ENCODE measurements at places on chromosomes 7 and 10. TPM values are rescaled to one million over a fixed set of nuclear protein-coding genes. Genes with fewer than 3 reads are reported as not detected.

DNA sequence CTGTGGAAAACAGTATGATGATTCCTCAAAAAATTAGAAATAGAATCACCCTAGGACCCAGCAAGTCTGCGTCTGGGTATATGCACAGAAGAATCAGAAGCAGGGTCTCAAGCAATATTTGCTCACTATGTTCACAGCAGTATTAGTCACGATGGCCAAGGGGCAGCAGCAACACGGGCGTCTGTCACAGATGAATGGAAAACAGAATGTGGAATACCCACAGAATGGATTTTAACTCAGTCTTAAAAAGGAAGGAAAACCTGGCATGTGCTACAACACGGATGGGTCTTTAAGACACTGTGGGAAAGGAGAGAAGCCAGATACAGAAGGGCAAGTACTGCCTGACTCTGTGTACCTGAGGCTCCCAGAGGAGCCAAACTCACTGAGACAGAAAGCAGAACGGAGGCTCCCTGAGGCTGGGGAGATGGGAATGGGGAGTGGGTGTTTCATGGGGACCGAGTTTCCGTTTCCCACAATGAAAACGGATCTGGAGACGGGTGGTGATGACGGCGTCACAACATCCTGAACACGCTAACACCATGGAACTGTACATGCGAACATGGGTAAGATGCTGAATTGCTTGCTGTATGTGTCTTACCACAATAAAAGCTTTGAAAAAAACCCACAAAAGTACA, 36.7 kb upstream of the INPP5A start:
- no peak for DNase-seq

PCBD1 gene
- total RNA-seq: 23.0 TPM

GRCh38 chr7:116273918-116274301, 63.6 kb downstream of the TES start:
- DNase-seq: no peak

GRCh38 chr10:16780338-16780880, 36.8 kb downstream of the RSU1 start:
- DNase-seq: no peak

DNA sequence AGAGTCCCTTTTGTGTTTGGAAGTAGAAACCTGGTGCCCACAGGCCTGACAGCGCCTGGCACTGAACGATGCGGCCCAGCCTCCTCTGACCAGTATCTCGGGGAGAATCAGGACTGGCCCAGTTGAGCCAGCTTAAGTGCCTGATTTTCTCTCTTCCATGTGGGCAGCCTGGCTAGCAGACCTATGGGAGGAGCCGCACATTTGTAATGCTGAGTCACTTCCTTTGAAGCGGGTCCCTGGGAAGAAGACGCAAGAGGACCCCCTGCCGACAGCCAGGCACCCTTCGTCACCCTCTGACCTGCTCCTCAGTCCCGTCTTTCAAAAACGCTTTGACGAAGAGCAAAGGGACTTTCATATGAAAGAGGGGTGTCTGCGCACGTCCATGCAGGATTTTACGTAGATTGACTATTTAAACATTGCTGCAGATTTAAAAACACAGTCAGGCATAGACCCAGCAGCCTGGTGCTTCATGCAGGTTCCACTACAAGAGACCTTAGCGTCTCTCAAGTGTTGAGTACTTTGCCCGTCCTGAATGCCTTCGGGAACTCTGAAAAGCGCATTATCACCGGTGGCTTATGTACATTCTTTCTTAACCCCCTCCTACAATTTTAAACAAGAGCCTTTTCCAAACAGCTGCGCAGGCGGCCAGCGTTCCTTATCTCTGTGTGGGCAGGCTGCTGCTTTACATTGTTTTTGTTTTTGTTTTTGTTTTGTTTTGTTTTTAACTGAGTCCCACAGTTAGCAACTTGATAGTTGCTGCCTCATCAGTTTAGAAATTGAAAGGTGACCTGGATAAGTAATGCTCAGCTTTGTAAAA, 36.5 kb upstream of the AP5Z1 start:
- peak; percentile 90 for DNase-seq

HOGA1 gene
- total RNA-seq: 0.51 TPM

DNA sequence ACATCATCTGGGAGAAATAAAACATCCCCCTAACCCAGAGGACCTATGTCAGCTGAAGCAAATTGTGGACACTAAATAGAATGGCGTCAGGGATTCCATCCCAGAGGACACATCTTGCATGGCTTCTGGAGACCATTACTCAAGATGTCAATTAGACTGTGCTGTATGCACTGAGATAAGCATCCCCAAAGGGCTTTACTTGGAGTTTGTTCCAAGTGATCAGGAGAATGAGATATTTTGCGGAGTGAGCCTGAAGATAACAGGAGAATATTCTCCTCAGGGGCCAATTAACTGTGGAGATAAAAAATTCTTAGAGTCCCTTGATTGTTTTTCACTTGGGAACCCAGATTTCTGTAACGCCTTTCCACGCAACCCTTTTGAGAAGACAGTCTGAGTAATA, 4.5 kb upstream of the OR2AE1 start:
- DNase-seq: no peak

DNA sequence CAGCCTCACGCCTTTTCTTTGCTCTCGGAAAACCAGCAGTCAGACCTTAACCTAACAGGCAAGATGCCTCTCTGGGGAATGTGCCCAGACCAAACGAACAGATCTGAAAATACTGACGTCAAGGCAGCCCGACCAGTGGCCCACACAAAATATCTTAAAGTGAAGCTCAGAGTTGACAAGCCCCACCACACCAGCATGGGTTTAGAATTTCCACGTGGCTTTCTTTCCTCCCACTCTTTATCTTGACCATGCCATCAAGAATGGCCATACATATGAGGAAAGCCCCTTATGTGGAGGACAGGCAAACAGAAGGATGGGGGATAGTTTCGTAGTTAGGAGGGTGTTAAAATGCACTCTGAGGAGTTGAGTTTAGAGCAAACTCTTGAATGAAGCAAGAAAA, 89.8 kb downstream of the MRPL32 start:
- DNase-seq: no peak

- peak; percentile 7 for DNase-seq
Measured at GRCh38 chr7:83824214-83824613, 175.3 kb upstream of the SEMA3E start.

GRCh38 chr10:49398986-49399385, 3.1 kb upstream of the DRGX start:
- DNase-seq: no peak

TRIM56 gene
- 14.5 TPM for total RNA-seq

SLC26A3 gene
- not detected for total RNA-seq

DNA sequence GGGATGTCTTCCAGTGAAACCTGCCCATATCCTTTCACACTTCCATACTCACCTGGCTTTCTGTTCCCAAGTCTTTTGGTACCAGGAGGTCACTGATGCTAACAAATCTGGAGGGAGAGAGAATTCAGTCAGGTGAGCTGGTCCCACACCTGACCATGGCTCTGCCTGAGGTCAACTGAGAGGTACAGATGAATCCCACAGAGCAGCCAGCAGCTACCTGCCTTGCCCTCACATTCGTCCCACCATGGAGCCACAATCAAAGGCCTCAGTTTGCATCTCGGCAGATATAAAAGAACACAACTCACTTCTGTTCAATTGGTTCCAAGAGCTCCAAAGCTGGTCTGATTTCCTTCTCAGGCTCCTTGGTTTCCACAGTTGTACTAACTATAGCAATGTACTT, 47.0 kb downstream of the GDI2 start:
- no peak for DNase-seq

TMEM236 gene
- under 0.01 TPM for total RNA-seq

- no peak for DNase-seq
Measured at GRCh38 chr7:39357648-39358047, 208.6 kb upstream of the YAE1 start.

- no peak for DNase-seq
Measured at GRCh38 chr10:59068581-59069191, 107.8 kb upstream of the PHYHIPL start.

ABCC2 gene
- total RNA-seq: 0.58 TPM

- no peak for DNase-seq
Measured at GRCh38 chr10:116185199-116185867, 87.7 kb downstream of the GFRA1 start.

- DNase-seq: peak; percentile 69
Measured at GRCh38 chr7:16431646-16432424, 10.5 kb upstream of the CRPPA start.

FXYD4 gene
- total RNA-seq: not detected

Measured in LHCN-M2 (cell line).